ENCODE measurements at places on chromosomes 7 and 10.

DNA sequence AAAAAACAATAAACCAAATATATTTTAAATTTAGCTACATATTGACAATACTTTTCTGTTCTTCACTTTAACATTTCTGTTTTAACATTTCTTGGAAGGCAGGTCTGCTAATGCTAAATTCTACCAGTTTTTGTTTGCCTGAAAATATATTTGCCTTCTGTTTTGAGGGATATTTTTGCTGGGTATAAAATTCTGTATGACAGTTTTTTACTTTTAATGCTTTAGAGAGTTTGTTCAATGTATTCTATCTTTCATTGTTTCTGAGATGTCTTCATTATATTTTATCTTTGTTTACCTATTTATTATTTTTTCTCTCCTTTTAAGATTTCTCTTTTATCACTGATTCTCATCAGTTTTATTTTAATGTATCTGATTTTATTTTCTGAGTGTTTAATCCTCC is 409.2 kb upstream of the DPP6 start:
- DNase-seq, result no peak

GRCh38 chr7:39172137-39172536 is 194.4 kb downstream of the POU6F2 start:
- peak; percentile 33 for DNase-seq

DNA sequence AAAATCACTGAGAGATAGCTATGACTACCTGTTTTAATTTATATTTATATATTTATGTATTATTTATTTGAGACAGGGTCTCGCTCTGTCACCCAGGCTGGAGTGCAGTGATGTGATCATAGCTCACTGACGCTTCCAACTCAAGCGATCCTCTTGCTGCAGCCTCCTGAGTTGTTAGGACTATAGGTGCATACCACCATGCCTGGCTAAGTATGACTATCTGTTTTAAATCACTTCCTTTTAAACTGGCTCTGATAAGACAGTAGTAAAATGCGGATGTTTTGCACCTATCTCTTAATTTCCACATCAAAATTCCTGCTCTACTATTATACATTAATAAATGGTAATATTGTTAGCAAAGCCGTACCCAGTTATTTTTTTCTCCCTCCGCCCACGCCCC is 41.8 kb downstream of the DNMBP start:
- no peak for DNase-seq

GRCh38 chr7:116988363-116988989 is 35.2 kb downstream of the ST7 start:
- DNase-seq, result no peak

- no peak for DNase-seq
These were observed 95.3 kb downstream of the WDR11 start for GRCh38 chr10:120946497-120946896.

DNA sequence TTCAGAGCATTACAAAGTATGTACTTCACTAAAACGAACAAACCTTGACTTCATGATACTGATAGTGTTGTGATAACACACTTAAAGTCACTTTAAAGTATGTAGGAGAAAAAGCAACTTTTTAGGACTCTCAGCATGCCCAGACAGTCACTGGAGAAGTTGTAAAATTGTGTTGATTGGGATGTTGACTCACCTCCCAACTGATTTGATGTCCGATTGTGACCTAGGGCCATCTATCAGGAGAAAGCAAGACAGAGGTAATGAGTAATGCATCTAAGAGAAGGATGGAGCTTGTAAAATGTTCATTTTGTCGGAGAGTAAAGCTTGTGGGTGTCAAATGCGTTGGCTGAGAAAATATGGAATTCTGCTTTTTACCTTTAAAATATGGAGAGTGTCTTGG is 135.4 kb upstream of the SEMA3D start:
- peak; percentile 20 for DNase-seq

DNA sequence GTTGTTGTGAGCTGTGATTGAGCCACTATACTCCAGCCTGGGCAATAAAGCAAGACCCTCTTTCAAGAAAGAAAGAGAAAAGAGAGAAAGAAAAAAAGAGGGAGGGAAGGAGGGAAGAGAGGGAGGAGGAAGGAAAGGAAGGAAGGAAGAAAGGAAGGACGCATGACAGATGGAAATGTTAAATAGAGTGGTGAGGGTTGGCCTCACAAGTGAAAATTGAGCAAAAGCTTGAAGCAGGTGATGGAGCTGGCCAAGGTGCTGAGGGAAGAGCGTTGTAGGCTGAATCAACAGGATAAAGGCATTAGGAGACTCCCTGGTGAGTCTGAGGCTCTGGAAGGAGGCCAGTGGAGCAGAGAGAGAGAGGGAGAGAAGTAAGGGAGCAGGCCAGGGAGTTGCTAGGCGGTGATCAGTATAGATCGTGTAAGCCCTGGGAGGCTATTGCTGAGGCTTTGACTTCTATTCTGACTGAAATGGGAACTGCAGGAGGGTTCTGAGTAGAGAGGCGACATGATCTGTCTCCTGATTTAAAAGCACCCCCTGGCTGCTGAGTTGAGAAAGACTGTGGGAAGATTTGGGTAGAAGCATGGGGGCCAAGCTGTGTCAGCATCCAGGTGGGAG is 26.5 kb upstream of the TMEM248 start:
- peak; percentile 31 for DNase-seq

DNA sequence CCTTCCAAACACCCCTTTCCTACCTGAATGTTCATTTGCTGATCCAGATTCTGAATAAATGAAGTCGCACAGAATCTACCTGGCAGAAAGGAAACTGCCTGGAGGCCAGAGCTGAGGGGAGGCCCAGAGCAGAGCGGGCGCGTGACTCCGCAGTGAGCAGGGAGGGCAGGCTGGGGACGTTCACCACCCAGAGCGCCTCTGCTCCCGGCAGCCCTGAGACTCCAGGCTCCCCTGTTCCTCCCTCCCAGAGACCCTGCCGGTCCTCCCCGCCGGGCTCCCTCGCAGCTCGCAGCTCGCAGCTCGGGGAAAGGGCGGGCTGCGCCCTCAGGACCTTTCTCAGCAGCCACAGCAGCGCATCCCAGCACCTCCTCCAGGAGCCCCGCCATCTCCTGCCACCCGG is 176.7 kb upstream of the ZNF32 start:
- DNase-seq, result peak; percentile 53

GRCh38 chr7:141317033-141317585 is 234.1 kb upstream of the AGK start:
- no peak for DNase-seq

GRCh38 chr10:88848499-88848898 is 3.1 kb downstream of the ANKRD22 start:
- DNase-seq, result peak; percentile 88

DNA sequence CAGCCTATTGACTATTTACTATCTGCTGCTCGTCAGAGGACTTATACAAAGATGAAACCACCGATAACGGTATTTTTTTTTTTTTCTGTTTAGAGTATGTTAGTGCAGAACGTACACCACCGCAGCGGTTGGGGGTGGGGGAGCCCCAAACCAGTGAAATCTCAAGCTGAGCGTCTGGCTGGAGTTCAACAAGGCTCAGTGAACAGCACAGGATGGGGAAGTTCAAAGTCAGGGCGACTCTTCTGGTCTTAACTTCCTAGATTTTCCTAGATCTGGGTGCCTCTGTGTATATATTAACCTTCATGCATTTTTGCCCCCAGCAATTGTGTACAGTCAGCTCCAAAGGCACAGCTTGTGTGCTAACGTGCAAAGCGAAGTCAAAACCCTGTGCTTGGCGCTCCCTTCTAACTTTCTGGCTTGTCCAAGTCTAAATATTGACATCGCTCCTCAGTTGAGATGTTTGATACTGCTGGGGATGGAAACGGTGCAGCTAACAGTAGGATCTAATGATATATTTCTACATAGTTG is 1.1 kb downstream of the RHOBTB1 start:
- DNase-seq, result peak; percentile 65

GRCh38 chr10:26809973-26810372 is 50.8 kb downstream of the ABI1 start:
- DNase-seq, result no peak

- DNase-seq, result peak; percentile 37
These were observed 38.3 kb upstream of the TOMM7 start for GRCh38 chr7:22860784-22861482.

DNA sequence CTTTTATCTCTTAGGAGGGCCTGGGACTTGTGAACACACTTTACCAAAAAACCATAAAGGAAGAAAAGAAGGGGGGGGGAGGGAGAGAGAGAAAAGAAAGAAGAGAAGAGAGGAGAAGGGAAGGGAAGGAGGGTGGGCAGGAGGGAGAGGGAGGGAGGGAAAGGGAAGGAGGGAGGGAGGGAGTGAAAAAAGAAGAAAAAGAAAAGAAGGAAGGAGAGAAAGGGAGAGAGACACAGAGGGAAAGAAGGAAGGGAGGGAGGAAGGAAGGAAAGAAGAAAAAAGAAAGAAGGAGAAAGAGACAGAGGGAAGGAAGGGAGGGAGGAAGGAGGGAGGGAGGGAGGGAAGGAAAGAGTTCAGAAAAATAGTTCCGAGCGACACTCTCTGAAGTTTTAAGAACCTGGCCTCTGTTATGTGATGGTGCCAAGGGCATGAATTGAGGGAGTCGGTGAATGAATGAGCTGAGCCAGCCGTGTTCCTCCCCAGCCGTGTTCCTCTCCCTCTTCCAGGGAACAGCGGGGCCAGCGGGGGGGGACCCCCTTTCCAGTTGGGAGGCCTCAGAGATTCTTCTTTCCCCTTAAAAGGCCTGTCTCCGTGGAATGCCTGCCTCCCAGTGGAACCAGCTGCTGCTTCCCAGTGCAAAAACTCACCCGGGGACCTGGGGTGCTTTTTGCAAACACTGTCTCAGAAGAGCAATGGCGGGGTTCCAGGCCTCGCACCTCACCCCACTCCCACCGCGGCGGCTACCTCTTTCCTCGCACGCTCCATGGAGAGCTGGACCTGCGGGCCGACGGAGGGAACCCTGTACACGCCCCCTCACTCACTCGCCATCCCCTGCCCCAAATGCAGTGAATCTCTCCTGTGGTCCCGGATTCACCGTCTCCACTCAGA is 84.1 kb downstream of the FOXL3 start:
- no peak for DNase-seq

GRCh38 chr10:101744267-101744666 is 31.6 kb downstream of the FGF8 start:
- peak; percentile 31 for DNase-seq

GRCh38 chr10:44363716-44364115 is 21.2 kb downstream of the CXCL12 start:
- no peak for DNase-seq

GRCh38 chr7:27078616-27079233 is 17.1 kb downstream of the HOXA1 start:
- peak; percentile 46 for DNase-seq

DNA sequence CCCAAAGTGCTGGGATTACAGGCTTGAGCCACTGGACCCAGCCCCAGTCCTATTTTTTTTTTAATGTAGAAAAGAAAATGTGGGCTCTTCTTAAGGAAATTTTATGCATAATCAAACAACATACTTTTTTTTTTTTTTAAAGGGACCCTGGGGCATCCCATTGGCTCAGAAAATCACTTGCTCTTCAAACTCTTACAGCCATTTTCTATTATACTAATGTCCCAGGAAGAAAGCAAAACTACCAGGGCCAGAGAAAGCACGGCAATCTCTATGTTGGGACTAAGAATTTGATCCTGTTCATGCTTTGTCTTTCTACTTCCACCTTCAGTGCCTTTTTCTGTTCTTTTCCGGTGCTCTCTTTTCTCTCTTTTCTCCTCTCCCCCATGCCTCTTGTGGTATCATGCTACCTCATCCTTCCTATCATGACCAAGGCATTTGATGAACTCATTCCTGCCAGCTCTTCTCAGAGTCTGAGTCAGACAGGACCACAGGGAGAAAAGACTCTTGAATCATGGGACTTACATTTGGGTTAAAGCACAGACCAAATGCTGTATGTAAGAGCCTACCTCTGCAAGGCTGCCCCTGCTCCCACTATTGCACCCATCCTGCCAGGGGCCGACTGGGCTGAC is 76.4 kb upstream of the CCNY start:
- DNase-seq, result peak; percentile 92

DNA sequence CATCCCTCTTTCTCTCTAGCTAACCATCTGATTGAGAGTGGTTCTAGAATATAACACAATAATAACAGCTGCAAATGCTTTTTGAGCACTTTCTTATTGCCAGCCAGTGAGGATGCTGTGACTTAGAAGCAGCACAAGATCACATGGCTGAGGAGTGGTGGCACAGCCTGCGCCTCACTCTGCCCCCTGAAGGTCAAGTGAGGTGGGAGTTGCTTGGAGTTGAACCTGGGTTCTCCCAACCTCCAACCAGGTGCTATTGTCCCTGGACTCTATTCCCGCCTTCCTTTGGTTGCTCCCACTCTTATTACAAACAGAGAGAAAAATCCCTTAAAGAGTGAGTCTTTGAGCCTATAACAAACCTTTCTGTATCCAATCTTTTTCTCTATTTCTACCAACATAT is 280.3 kb upstream of the PODXL start:
- DNase-seq, result no peak

DNA sequence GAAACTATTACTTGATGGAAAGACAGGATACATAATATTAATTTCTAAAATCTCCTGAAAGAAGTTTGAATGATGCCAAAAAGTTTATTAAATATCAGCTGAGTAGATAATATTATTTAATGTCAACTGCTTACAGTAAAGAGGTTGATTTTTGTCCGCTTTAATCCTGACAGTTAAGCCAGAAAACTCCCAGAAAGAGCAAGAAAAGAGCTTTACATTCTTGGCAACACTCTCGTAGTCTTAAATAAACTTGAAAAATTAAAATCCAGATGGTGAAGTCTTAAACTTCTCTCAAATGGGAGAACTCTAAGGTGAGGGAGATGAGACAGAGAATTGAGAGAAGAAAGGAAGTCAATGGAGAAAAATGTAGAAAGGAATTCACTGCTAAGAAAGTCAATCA is 199.3 kb upstream of the PLXDC2 start:
- no peak for DNase-seq

DNA sequence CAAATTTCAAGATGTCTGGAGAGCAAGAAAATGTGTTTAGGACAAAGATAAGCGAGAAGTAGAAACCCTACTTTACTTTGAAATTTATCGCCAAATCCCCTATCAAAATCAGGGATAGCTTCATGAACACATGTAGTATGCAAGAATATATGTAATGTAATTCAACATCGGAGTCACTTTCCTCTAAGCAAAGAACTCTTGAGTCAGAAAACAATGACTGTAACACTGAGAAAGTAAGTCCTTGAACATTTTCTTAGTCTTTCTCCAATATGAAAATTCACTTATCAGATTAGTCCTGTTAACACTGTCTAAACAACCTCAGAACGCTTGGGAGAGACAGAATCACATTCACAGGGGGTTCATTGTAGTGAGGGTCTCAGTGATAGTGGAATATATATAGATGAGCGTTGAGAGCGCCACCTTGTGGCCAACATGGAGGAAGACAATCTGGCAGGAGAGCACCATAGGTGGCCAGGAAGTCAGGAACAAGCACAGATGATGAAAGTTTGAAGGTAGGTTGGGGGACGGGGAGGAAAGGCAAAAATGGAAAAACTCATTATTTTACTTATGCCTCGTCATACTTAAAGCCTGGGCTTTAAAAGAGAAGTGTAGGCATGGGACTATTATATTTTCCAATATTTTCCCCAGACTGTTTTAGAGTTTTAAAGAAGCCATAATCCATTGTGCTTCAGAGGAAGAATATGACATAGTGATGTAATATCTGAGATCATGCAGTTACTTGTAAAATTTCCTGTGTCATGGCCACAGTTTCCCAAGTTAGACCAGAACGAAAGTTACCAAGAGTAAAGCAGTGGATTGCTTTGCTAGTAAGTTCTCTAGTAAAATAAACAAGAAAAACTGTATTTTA is 115.5 kb upstream of the GNAI1 start:
- peak; percentile 58 for DNase-seq

- DNase-seq, result no peak
These were observed 4.9 kb upstream of the ADIRF start for GRCh38 chr10:86963341-86963919.

GRCh38 chr7:152947686-152948085 is 188.1 kb downstream of the ACTR3B start:
- no peak for DNase-seq
